ENCODE measurements at places on chromosomes 1 and 21. TPM values are rescaled to one million over a fixed set of nuclear protein-coding genes. Genes with fewer than 3 reads are reported as not detected.

The OLFML2B gene
- total RNA-seq, result not detected

The LY9 gene
- 9.2 TPM for total RNA-seq

The OR6K3 gene
- total RNA-seq, result not detected

The S100A2 gene
- 0.73 TPM for total RNA-seq

The LORICRIN gene
- not detected for total RNA-seq

The SLAMF9 gene
- total RNA-seq, result not detected

The PCSK9 gene
- total RNA-seq, result 0.07 TPM

The MKNK1 gene
- total RNA-seq, result 71.7 TPM

The PAPPA2 gene
- total RNA-seq, result not detected

The PLEKHA6 gene
- total RNA-seq, result 0.23 TPM

The LCE3B gene
- total RNA-seq, result not detected

The TMOD4 gene
- 2.8 TPM for total RNA-seq

The NOC2L gene
- 90.7 TPM for total RNA-seq

The LCE2A gene
- not detected for total RNA-seq

The SPRR1A gene
- not detected for total RNA-seq

The FCGR3B gene
- not detected for total RNA-seq

The SIPA1L2 gene
- 0.23 TPM for total RNA-seq

The C1orf167 gene
- total RNA-seq, result not detected

The PDE4B gene
- 16.9 TPM for total RNA-seq

The NUDT4B gene
- total RNA-seq, result 1.4 TPM

The HNRNPU gene
- 469 TPM for total RNA-seq

The DIRAS3 gene
- not detected for total RNA-seq

The KRTAP19-3 gene
- not detected for total RNA-seq

The EPHA10 gene
- total RNA-seq, result not detected

The TEX38 gene
- total RNA-seq, result not detected

The BCL2L15 gene
- total RNA-seq, result 3.7 TPM

The EXO1 gene
- total RNA-seq, result 39.5 TPM

The SNAPIN gene
- 38.2 TPM for total RNA-seq

The PCP4 gene
- not detected for total RNA-seq

The PTPN22 gene
- 68.7 TPM for total RNA-seq

The ADGRL2 gene
- not detected for total RNA-seq

The BROX gene
- total RNA-seq, result 52.7 TPM

The SLFNL1 gene
- 0.20 TPM for total RNA-seq

All from T-helper 2 cell treated with Interferon-gamma antibody and Interleukin-4, amounts not matched to agents 100 ng/mL and 5 ng/mL, for 36 hours (primary cell).